ENCODE measurements at places on chromosomes 5 and 9.

DNA sequence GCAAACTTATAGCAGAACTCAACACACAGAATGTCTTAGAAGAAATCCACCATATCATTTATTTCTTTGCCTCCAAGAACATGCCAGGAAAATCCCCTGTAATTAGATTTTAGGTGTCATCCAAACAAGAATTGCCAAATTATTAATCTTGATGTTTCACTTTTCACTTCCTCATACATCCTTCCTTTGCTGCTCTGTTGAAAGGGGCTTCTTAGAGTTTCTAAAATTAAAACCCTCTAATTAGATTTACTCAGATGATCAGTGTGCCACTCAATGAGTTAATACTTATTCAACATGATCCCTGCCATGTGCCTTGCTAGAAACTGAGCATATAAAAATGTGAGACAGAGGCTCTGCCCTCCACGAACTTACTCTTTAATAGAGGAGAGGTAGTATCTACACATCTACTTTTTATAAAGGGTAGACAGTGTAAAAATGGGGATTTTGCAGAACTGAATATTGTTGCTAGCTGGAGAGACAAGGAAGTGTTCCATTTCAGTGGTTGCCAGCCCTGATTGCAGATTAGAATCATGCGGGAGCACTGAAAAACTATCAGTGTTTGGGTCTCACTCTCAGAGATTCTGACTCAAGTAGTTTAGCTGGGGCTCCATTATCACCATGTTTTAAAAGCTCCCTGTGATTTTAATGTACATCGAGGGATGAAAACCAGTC is 498.4 kb downstream of the TLE4 start:
- H3K4me3 ChIP-seq: no peak overlapping the region
- no peak for DNase-seq
- H3K4me1 ChIP-seq: peaks cover 3% of the 10 kb centered on the region
- peaks cover 18% of the 10 kb centered on the region for H3K27me3 ChIP-seq

- no peak overlapping the region for H3K4me3 ChIP-seq
- H3K27ac ChIP-seq: no peak overlapping the region
- no peak for DNase-seq
- no peaks in the 10 kb centered on the region for H3K36me3 ChIP-seq
Observed at GRCh38 chr9:134937566-134938345, 20.0 kb upstream of the FCN1 start.

- DNase-seq: no peak
- no peaks in the 10 kb centered on the region for H3K4me1 ChIP-seq
- no peak overlapping the region for H3K4me3 ChIP-seq
Observed at GRCh38 chr5:64818245-64818644, 49.5 kb downstream of the CWC27 start.

DNA sequence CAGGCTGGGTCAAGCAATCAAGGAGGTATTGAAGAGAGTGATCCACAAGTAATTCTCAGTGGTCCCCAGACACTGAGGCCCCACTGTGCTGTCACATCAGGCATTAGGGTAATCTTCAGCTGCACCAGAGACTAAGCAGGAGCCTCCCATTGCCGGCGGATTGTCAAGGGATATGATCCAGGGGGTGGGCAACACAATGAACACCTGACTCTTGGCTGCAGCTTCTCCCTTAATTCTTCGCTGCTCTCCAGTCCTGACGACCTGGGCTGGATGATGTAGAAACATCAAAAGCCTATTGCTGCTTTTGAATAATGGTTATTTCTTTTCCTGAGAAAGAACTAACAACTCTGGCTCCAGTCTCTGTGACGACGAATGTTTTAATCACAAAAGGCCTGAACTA is 78.4 kb upstream of the IFNK start:
- no peak for DNase-seq
- H3K36me3 ChIP-seq: no peaks in the 10 kb centered on the region
- H3K27me3 ChIP-seq: no peaks in the 10 kb centered on the region
- H3K4me3 ChIP-seq: no peak overlapping the region
- H3K27ac ChIP-seq: no peak overlapping the region

DNA sequence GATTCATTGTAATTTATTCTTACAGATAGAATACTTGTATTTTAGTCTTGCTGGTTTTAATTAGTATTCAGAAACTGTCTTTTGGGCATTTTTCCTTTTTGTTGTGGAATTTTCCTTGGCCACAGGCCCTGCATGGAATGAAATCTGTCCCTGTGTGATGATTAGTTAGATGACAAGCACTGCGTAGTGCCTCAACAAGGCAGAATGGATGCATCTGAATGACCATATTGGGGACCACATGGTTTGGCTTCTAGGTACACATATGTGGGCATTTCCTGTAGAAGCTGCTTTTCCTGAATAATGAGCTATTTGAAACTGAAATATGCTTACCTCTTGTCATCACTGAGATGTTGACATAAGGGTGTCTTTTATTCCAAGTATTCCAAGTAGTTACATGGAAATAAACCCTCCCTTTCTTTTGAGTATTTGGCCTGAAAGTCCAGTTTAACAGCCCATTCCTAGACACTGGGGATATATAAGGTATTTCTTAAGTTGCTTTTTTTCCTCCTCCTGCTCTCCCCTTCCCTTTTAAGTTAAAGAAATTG is 147.3 kb downstream of the YTHDC2 start:
- no peak overlapping the region for H3K4me3 ChIP-seq
- H3K4me1 ChIP-seq: peaks cover 4% of the 10 kb centered on the region
- H3K36me3 ChIP-seq: no peaks in the 10 kb centered on the region
- H3K27me3 ChIP-seq: no peaks in the 10 kb centered on the region

DNA sequence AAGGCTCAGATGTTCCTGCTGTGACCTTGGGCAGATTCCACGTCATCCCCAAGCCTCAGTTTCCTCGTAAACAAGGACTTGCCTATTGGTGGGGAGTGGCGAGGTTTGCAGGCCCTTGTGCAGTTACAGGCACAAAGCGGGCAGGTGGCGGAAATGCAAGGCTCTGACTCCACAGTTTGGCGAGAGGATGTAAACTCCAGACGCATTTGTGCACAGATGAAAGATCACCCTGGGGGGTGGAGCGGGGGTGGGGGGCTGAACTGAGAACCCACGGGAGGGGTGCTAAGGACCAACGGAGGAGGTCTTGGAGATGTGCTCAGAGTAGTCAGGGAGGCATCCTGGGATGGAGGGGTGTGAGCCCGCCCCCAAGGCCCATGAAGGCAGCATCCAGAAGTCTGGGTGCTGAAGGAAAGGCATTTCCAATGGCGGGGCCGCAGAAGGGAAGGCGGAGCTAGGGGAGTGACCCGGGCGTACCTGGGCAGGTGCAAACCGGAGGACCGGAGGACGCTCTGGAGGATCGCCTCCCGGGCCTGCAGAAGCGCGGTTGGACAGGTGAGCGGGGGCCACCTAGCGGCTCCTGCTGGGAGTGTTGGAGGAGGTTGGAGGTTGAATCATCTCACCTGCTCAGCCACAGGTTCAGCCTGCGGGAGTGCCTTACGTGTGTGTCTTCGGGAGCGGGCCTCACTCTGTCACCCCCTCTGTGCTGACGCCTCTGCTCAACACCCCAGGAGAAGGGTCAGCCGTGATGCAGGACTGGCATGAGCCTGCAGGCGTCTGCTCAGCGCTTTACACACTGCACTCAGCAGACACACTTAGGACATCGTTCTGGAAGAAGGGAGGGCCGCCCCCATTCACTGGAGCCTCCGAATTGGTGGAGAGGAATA is 1.9 kb upstream of the FIBCD1 start:
- H3K4me3 ChIP-seq: no peak overlapping the region
- no peaks in the 10 kb centered on the region for H3K36me3 ChIP-seq
- H3K27ac ChIP-seq: no peak overlapping the region

GRCh38 chr9:7358876-7359275 is 440.7 kb downstream of the DMAC1 start:
- no peaks in the 10 kb centered on the region for H3K27me3 ChIP-seq
- no peak overlapping the region for H3K27ac ChIP-seq
- no peak for DNase-seq

GRCh38 chr5:56681346-56681745 is 134.0 kb upstream of the MAP3K1 start:
- no peaks in the 10 kb centered on the region for H3K27me3 ChIP-seq
- no peak for DNase-seq
- no peak overlapping the region for H3K27ac ChIP-seq
- H3K36me3 ChIP-seq: no peaks in the 10 kb centered on the region
- H3K4me1 ChIP-seq: no peaks in the 10 kb centered on the region

DNA sequence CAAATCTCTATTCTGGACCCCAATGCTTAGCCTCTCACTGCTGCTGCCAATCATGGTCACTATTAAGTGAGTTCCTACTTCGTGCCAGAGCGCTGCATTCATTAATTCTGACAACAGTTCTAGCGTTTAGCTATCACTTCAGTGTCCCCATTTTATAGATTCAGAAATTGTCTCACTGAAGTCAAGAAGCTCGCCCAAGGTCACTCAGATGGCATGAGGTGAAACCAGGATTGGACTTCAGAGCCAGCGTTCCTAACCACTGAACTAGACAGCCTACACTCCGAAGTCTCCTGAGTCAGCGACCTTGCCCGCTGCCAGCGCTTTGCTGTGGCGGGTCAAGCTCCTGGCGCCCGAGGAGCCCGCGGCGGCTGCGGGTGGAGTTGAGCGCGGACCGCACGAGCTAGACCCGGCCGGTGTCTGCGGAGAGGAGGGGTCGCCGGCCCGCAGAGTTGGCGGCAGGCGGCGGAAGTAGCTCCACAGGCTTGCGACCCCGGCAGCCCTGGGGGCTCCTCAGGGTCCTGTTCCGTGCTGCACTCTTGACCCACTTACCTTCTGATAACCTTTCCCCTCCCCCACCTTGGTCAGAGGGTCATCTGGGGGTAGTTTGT is 2.1 kb upstream of the GABRB2 start:
- H3K36me3 ChIP-seq: no peaks in the 10 kb centered on the region
- H3K4me3 ChIP-seq: peak overlapping the region; percentile 15
- H3K4me1 ChIP-seq: peaks cover 10% of the 10 kb centered on the region
- peaks cover 34% of the 10 kb centered on the region for H3K27me3 ChIP-seq
- no peak for DNase-seq
- H3K27ac ChIP-seq: no peak overlapping the region

DNA sequence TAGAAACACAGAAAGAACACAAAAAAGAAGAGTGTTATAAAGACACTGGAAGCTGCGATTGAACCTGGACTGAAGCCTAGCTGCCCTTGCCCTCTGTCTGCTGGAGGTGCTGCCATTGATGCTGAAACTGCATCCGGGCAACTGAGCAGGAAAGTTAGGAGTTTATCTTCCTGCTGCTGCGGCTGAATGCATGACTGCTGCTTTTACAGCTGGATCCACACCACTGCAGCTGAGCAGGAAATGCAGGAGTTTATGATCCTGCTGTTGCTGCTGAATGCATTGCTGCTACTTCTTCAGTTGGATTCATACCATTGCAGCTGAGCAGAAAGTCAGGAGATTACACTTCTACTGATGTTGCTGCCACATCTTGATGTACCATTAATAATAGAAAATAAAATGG is 21.8 kb upstream of the JAKMIP2 start:
- H3K27ac ChIP-seq: no peak overlapping the region
- no peaks in the 10 kb centered on the region for H3K4me1 ChIP-seq
- H3K36me3 ChIP-seq: no peaks in the 10 kb centered on the region
- no peaks in the 10 kb centered on the region for H3K27me3 ChIP-seq
- DNase-seq: peak; percentile 21

DNA sequence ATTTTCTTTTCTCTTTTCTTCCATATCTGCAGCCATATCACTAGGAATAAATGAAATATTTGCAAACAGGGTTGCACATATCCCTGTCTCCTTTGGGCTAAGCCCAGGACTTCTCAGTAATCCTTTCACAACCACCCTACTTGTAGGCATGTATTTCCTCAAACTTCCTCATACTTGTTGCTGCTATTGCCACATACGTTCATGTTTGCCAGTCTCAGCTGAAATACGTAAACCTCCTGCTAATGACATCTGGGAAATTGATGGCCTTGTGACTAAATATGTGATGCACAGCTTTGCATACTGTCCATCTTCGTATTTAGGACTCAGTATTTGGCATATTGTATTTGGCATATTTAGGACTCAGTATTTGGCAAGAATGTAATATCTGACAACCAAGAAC is 224.6 kb downstream of the PLK2 start:
- H3K27me3 ChIP-seq: no peaks in the 10 kb centered on the region
- peak; percentile 56 for DNase-seq
- no peak overlapping the region for H3K4me3 ChIP-seq
- H3K36me3 ChIP-seq: no peaks in the 10 kb centered on the region
- peaks cover 6% of the 10 kb centered on the region for H3K4me1 ChIP-seq

DNA sequence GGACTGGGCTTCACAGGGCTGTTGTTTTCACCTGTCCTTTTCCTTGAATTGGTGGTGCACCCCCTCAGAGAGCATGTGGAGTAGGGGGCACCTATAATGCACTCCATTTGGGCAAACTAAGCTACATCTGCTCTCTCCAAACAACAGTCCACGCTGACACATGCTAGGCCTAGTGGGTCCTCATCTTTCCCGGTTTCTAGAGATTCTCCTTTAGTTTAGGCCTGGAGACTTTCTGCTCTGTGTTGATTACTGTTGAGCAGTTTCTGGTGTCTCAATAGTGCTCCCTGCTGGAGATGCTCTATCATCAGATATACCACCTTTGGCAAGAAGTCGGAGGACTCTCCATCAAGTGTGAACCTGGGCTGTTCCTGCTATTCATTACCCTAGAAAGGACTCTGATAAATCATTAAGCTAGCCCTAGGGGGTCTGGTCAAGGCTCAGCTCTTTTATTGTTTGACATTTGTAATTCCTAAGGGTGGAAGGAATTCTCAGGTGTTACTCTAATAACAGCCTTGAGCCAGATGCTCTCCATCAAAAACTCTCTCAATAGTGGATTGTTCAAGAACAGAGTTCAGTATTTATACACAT is 64.0 kb upstream of the FYB1 start:
- H3K36me3 ChIP-seq: no peaks in the 10 kb centered on the region
- H3K27ac ChIP-seq: no peak overlapping the region
- no peaks in the 10 kb centered on the region for H3K27me3 ChIP-seq
- no peak overlapping the region for H3K4me3 ChIP-seq
- H3K4me1 ChIP-seq: no peaks in the 10 kb centered on the region
- peak; percentile 61 for DNase-seq

DNA sequence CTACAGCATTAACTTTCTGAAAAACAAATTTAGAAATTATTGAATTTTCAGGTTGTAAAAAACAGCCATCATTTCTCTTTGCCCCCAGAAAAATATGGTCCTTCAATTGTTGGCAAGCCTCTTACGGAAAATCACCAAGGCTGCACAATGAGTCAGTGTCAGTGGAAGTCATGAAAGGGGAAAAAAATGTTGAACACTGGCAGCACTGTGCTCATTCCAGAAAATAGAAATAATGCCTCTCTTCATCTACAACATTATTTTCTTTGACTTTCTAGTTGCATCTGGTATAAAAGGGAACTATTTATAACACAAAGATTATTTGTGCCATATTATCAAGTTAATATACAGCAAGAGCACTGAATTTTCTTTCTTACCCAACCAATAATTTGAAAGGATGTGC is 26.7 kb upstream of the STK32A start:
- no peak overlapping the region for H3K4me3 ChIP-seq
- no peak for DNase-seq
- no peaks in the 10 kb centered on the region for H3K36me3 ChIP-seq
- H3K27ac ChIP-seq: no peak overlapping the region
- no peaks in the 10 kb centered on the region for H3K4me1 ChIP-seq
- H3K27me3 ChIP-seq: no peaks in the 10 kb centered on the region
